COR-L47 (cell line): ENCODE measurements at places on chromosomes 3 and 15.

- no peak for DNase-seq
Measured at GRCh38 chr3:85726241-85726640, 767.5 kb downstream of the CADM2 start.

GRCh38 chr3:13338231-13338630 lies 81.9 kb downstream of the NUP210 start:
- DNase-seq, result no peak

GRCh38 chr15:81038975-81039607 lies 38.4 kb downstream of the TLNRD1 start:
- DNase-seq, result no peak

- DNase-seq, result peak; percentile 18
Measured at GRCh38 chr15:23567921-23568320, 2.4 kb downstream of the MKRN3 start.

GRCh38 chr3:165874663-165875489 lies 37.7 kb upstream of the BCHE start:
- DNase-seq, result no peak

GRCh38 chr15:31169558-31169957 lies 68.0 kb upstream of the TRPM1 start:
- no peak for DNase-seq

- no peak for DNase-seq
Measured at GRCh38 chr3:14628406-14628805, 23.2 kb upstream of the CCDC174 start.

- peak; percentile 65 for DNase-seq
Measured at GRCh38 chr15:93974804-93975481, 256.4 kb upstream of the MCTP2 start.

DNA sequence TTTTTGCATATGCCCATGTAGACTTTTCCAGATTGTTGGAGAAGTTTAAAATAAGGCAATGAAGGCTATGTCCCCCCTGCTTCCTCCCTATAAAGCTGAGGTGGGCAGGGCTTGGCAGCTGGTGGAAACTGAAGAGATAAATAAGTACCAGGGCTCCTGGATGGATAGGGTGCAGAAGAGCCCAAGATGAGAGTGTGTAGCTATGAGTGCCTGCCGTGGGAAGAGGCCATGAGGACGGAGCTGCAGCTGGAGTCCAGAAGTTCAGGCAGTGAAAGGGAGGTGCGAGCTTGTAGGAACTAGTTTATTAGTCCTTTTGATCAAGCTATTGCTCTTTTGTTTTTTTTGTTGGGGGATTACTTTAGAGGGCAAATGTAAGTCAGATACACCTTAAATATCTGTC lies 52.4 kb downstream of the PHLDB2 start:
- DNase-seq, result no peak

GRCh38 chr15:91099616-91099994 lies 452 bp upstream of the SV2B start:
- DNase-seq, result no peak

DNA sequence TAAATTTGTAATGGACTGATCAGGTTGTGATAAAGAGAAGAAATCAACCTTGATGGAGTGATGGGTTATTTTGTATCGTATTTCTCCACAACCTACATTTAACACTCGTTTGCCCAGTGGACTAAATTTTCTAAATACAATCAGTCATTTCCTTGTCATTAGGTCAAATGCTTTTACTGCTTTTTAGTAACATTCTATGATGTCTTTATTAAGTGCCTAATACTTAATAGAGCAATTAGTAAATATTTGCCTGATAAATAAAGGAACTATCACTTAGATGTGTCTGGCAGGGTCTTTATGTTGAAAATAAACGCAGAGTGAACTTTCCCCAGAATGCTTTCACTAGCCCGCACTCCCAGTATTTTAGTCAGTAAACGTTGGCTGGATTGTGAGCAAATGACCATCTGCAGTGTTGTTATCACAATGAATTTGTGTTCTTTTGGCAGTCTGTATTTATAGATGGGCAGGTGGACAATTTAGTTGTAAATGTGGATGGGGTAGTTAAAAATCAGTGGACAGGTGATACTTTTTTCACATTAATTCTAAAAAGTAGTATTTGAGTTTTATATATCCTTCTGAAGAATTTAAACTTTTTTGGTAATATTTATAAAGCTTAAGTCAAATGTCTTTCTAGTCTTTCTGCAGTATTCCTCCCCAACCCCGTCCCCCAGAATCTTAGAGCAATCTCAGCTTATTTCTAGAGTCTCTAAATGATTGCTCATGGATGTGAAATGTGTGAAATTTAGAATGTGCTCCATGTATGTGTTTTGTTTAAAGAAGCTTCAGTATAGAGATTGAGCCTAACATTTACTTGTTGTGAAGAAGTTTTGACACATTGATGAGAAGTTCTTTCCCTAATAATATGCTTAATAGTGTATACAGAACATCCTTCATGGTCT lies 4.9 kb downstream of the USP3 start:
- no peak for DNase-seq

GRCh38 chr3:193344486-193344885 lies 34.1 kb downstream of the ATP13A5 start:
- no peak for DNase-seq

- no peak for DNase-seq
Measured at GRCh38 chr3:138567403-138567802, 26.7 kb downstream of the CEP70 start.

- no peak for DNase-seq
Measured at GRCh38 chr3:105715372-105715771, 153.4 kb downstream of the CBLB start.

- no peak for DNase-seq
Measured at GRCh38 chr3:165946360-165946759, 109.1 kb upstream of the BCHE start.

GRCh38 chr15:63353887-63354286 lies 27.8 kb downstream of the CA12 start:
- no peak for DNase-seq

DNA sequence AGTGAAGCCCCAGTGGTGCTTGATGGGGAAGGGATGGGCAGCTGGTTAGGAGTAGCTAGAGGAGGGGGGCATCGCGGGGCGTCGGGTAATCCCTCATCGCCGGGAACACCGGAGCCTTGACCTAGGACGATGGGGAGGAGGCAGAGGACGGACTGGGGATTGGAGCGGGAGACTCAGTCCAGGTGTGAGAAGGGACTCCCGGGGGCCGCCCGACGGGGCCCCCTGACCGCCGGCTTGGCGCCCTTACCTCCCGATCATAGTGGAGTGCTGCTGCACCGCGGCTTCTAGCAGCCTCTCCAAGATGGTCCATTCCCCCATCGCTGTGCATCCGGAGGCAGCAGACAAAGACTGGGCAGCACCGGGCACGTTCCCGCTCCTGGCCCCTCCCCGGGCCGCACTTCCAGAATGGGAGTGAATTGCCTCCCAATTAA lies 612 bp downstream of the GJD2 start:
- DNase-seq, result no peak

DNA sequence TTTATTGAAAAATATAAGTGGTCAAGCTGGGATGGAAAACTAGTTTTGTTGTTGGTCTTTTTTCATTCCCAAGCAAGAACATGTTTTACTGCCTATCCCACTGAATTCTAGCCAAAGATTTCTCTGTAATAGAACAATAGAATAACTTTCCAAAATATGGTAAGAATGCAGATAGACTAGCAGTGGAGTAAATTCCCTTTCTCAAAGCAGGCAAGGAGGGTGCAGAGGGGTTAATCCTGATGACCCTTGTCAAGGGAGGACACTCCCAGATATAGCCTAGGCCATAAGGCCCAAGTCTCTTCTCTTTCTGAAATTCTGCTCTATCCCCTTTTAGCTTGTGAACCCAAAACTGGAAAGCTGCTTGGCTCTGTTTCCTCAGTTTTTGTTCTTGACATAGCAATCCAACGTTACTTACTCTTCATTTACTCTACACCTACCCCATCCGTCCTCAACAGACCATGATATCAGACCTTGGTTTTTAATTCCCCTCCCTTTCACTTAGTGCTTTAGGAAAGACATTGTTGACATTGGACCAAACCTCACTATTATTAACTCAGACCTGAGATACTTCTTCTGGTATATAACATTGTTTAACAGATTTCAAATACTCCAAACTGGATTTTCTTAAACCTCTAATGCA lies 453.6 kb upstream of the THBS1 start:
- DNase-seq, result no peak

DNA sequence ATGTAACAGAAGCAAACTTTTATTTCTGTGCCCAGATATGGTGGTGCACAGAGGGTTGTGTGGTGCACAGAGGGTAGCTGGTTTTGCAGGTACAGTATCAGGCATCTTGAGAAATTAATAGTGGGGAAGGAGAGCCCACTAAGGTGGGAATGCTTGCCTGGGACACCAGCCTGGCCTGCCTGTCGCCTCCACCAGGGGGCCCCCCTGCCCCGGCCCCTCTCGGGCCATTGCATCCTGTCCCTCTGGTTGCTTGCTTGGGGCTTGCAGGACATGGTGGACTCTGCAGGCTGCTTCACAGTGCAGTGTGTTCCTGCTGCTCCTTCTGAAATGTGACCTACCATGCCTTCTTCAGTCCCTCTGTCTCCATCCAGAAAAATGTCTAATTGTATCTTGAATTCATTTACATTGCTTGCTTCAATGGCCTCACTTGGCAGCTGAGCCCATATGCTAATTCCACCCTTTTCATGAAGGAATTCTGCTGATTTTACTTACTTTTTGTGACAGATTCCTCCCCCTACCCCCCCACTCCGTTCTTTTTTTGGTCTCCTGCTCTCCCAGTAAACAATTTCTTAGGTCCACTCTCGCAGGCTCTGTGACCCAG lies 73.6 kb downstream of the EEFSEC start:
- DNase-seq, result peak; percentile 5

- DNase-seq, result no peak
Measured at GRCh38 chr3:30873671-30874070, 20.8 kb downstream of the GADL1 start.

GRCh38 chr15:41934843-41935242 lies 37.5 kb downstream of the EHD4 start:
- no peak for DNase-seq

GRCh38 chr3:39118079-39118478 lies 10.6 kb downstream of the TTC21A start:
- no peak for DNase-seq

- DNase-seq, result no peak
Measured at GRCh38 chr15:41544650-41545015, 576 bp upstream of the RPAP1 start.

- peak; percentile 87 for DNase-seq
Measured at GRCh38 chr15:60000113-60000823, 3.8 kb upstream of the FOXB1 start.

GRCh38 chr3:123621186-123621849 lies 36.5 kb upstream of the HACD2 start:
- no peak for DNase-seq

DNA sequence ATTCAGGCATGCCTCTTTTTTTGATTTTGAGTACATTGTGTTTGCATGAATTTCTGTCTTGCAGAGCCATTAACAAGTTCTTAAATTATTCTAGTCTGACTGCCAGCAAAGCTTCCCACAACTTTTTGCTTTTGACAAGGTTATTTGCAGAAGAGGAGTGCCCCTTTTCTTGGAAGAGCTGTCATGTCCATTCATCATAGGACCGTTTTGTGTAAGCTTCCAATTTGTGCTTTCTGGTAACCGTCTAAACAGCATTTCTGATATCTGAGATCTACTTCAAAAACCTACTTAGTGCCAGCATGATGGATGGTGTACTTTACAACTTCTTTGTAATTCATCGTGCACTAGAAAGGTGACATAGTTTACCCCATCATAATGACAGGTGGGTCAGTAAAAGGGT lies 379.7 kb downstream of the NAALADL2 start:
- DNase-seq, result no peak

GRCh38 chr15:59313641-59314332 lies 58.9 kb downstream of the MYO1E start:
- peak; percentile 93 for DNase-seq

DNA sequence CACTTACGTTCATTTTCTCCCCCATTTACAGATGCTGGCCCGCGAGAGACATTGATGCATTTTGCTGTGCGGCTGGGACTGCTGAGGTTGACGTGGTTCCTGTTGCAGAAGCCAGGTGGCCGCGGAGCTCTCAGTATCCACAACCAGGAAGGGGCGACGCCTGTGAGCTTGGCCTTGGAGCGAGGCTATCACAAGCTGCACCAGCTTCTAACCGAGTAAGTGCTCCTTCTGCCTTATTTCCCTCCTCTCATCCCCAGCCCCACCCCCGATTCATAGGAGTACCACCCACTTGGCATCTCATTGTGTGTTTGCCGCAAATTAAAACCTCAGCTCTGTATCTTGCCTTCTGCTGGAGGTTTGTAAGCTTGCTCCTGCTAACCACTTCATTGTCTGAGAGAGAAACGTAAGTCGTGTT lies 163.3 kb downstream of the AKAP13 start:
- DNase-seq, result peak; percentile 88

- no peak for DNase-seq
Measured at GRCh38 chr3:29268651-29269050, 12.2 kb upstream of the RBMS3 start.
